ENCODE measurements at places on chromosomes 11 and 22.
A peak's percentile ranks its signal among the peaks of the same experiment; 100 is the strongest.

DNA sequence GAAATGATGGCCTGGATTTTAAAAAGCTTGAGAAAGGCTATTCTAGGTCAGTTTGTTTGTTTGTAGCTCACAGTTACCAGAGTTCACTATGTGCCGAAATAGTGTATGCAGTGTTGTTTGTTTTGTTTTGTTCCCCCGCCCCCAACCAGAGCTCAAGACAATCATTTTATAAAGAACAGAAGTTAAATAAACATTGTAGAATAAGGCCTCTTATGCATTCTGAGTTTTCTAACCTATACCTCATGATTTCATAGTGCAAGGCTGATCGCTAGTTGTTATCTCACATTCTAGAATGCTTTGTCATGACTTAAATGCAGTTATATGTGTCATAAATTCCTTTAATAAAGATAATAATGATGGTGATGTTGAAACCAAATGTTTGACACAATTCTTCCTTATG lies 7.8 kb downstream of the KCNA4 start:
- DNase-seq: no peak

DNA sequence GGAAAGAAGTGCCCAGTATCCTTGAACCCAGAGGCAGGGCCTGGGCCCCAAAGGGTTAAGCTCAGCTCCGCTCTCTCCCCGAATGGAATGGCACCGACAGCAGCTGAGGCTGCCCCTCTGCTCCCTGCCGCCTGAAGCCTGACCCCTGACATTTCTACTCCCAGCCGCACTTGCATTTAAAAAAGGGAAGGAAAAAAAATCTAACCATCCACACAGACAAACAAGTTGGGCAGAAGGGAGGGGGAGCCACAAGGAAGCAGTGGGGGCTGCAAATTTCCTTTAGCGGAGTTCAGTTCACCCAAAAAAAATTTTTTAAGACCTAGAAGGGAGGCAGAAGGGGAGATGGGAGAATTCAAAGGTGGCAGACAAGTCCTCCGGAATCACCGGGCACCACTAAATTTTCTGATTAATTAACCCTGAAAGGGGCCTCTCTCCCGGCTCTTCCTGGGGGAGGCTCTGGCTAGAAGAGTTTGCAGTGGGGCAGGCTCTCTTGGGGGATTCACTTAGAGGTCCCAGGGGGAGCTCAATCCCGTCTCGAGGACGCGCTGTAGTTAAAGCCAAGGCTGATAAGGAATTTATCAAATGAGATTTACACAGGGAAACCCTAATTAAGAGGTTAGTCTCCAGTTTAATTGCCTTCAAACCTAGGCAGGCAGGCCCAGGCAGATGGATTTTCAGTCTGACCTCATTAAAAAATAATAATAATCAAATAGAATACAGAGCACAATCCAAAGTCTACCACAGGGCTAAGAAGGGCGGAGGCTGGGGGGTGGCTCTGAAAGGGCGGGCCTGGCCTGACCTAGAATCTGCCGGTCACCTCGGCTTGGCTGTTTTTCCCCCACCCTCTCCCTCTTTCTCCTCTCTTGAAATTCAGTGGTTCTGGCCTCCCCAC lies 25.6 kb downstream of the MN1 start:
- DNase-seq: no peak

DNA sequence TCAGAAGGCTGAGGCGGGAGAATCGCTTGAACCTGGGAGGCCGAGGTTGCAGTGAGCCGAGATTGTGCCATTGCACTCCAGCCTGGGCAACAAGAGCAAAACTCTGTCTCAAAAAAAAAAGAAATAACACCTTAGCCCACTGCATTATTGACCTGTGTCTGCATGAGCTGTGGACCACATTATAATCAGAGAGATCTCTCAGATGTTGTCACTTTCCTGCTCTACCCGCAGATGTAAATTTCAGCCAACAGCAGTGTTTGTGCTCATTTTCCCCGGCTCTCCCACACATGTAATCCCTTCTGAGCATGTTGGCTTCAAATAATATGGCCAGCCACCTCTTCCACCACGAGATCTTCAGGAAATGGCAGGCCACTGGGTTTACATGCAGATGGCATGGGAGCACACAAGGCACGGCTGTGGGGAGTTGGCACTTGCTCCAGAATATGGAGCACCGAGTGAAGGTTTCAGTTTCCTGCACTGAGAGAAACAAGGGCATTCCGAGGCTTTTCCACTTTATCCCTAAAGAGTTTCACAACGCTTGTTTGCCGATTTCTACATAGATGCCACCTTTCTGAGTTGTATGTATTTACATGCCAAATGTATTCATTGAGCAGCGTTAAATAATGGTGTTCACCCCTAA lies 19.7 kb downstream of the CDPF1 start:
- DNase-seq: no peak

DNA sequence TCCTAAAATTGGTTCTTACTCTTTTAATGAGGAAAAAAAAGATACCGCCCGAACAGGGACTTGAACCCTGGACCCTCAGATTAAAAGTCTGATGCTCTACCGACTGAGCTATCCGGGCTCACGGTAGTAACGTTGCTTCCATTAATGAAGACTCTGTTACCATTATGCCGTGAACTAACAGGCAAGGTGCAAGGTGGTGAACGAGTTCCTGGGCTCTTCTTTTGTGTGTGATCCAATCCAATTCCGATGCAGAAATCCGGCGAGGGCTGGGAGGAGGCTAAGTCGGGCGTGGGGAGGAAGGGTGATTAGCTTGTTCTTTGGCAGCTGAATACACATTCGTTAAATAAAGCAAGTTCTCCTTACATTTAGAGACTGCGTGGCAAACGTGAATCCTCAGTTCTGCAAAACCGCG lies 49.0 kb downstream of the OR4D9 start:
- DNase-seq: peak; percentile 91

DNA sequence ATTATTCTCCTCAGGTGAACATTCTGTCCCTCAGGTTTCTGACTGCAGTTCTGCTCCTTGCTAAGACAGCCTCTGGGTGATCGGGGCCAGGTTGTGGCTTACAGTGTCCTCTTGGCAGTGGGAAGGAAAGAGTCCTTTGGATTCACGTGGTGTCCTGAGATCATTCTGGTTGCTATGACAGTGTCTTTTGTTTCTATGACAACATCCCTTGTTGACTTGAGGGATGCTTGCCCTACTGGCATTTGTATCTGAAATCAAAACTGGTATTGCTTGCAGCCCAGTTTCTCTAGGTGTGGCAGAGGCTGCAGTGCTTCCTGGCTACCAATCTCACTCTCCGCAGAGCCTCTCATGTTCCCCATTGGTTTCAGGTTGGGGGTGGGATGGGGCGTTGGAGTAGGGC lies 151.8 kb upstream of the CCDC90B start:
- no peak for DNase-seq

DNA sequence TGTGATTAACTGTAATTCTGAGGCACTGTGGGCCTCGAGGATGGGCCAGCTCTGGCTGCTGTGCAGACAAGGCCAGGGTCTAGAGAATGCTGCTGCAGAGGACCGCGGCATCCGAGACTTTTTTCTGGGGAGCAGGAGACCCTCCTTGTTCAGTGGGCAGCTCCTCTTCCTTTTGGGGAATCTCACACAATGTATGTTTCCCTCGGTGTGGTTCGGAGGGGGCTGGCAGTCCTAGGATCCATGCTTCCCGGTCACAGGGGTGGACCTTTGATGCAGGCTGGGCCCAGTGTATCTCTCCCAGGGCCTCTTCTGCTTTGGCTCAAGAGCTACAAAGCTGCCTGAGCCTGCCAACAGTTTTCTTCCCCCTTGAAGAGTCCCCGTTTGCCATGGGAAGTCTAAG lies 31.5 kb downstream of the MYEOV start:
- no peak for DNase-seq

- DNase-seq: no peak
Observed at GRCh38 chr22:40107244-40107643, 70.5 kb upstream of the TNRC6B start.

DNA sequence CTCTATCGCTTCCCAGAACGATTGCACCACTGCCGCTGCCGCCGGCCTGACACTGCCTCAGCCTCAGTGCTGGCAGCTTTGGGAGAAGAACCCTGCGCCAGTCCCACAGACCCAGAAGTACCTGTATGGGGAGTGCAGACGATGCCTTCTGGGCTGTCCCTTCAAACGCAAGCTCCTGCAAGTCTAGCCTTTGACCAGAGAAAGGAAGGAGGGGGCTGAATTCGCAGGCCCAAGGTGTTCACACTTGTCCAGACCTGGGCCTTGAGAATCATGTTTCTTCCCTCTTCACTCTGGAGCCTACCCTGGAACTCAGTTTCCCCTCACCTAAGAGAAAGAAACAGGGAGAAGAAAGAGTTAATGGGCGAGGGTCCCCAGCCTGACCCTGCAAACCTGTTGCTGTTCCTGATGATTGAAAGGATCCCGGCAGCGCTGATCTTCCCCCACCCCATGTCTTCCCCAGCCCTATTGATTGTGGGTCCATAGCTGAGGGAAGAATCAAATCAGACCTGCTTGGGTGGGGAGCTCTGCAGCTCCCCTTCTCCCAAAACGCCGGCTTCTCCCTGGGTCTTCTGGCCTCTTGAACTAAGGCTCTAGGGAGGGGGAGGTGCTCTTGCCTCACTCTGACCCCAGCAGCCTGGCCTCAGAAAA lies 786 bp upstream of the MCAM start:
- DNase-seq: no peak

DNA sequence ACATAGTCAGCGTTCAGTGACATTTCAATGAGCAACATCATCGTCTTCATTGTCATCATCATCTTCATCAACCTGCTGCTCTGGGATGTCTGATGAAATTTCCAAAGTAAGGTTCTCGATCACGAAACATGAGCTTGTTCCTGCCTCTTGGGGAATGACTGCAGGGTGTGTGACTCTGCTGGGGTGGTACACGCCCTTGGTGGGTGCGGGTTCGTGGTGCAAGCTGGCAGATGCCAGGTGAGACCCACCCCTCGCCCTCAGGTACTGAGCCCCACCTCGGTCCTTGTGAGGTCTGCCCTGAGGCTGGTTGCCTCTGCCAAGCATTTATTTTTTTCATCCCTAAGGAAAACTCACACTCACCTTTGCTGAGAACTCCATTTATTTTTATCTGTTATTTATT lies 1389.2 kb downstream of the TBC1D22A start:
- DNase-seq: no peak

- no peak for DNase-seq
Observed at GRCh38 chr11:131534611-131535010, 164.2 kb downstream of the NTM start.

- DNase-seq: no peak
Observed at GRCh38 chr22:21989049-21989448, 6.5 kb upstream of the TOP3B start.
